ENCODE measurements at places on chromosomes 2 and 18.

GRCh38 chr2:59413751-59414570 lies 1139.5 kb downstream of the BCL11A start:
- no peak for DNase-seq

DNA sequence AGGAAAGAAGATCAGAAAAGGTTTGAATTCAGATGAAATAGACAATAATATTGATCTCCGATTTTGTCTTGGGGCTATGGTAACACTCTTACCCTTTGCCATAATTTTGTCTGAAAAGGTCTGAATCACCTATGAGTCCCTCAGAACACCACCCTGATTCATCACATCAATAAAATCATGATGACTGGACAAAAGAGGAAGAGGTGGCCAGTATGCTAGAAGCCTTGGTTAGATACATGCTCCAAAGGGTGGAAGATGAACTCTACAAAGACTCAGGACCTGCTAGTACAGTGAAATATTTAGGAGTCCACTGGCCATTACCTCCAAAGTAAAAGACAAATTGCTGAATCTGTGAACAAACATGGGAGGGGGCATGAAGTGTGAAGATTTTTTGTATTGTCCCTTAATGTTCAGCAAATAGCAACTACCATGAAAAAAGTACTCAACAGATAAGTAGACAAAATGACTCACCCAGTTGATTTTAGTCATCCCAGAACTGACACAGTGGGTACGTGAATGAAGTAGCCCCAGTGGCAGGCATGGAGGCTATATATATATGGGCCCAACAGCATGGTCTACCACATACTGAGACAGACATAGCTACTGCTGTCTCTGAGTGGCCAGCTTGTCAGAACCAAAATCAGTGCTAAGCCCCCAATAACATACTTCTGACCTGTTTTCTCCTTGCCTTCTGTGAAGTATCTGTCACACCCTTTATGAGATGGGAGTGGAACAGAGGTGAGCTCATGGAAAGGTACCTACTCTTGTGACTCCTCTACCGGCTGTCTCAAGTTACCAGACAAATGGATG lies 36.5 kb upstream of the GLS start:
- DNase-seq, result no peak

DNA sequence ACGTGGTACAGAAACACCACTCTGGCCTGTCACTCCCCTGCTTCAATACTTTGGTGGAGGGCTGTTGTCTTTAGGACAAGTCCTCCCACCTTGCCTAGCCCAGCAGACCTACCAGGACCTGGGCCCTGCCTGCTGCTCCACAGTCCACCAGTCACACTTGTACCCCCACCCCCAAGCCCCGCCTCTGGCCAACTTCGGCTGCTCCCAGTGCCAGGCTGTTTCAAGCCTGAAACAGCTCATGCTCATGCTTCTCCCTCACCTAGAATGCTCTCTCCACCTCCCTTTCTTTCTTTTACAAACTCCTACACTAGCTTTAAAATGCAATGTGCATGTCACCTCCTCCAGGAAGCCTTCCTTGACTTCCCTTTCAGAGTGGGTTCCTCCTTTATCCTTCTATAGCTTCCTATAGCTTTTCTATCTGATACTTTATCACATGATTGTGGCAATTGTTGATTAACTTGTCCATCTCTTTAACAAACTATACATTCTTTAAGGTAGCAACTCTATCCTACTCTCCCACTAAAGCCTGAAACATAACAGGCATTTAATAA lies 4.8 kb upstream of the OXER1 start:
- no peak for DNase-seq

DNA sequence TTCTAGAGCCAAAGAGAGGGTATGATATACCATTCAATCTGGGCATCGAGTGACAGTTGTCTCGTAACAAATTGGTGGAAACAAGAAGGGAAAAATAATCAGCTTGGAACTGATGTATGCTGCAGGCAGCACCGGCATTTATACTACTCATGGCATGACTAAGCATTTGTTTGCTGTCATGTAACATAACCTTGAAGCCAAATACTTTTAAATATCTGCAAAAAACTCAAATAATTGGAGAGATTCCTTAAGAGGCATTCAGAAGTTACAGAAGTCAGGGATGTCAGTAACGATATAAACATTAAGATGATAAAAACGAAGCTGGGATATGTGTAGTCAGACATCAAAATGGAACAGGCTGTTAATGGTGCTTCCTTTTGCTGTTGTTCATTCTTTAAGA lies 157.3 kb upstream of the MMADHC start:
- DNase-seq, result no peak

DNA sequence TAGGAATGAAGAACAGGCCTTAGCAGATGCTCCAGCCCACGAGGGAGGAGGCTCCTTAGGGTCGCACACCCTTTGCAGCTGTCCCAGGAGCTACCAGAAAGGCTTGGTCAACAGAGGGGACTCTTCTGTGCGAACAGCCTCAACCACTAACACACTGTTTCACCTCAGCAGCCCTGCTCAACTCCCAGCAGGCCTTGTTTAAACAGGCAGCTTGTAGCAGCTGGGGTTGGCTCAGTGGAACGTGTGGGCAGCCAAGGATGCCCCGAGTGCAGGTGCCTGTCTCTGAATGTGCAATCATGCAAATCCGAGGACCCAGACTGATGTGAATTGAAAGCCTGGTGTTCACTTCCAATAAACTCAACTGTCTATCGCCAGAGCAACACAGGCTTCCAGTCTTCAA lies 88.7 kb upstream of the CXCR4 start:
- DNase-seq, result no peak

DNA sequence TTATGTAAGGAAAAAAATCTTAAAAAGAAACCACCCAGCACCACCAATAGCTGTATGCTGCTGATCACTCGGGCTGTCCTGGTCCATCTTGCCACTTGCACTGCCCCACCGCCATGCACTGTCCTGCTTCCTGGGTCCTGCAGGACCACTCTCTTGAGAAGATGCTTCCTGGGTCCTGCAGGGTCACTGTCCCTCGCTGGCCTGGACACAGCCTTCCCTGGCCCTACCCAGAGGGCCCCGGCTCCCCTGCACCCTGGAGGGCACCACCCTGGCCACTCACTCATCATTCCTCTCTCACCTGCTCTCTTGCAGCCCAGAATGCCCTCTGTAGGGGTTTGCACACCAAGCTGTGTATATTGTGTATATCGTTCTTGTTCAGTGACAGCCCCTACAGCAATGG lies 2.4 kb upstream of the OTOS start:
- DNase-seq, result no peak

DNA sequence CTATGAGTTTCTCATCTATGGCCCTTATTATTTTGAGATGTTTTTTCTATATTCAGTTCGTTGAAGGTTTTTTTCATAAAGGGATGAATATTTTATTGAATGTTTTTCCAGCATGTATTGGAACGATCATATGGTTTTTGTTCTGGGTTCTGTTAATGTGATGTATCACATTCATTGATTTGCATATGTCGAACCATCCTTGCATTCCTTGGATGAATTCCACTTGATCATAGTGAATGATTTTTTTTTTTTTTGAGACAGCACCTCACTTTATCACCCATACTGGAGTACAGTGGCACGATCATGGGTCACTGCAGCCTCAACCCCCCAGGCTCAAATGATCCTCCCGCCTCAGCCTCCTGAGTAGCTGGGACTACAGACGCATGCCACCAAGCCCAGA lies 5.5 kb upstream of the NEMP2 start:
- no peak for DNase-seq

DNA sequence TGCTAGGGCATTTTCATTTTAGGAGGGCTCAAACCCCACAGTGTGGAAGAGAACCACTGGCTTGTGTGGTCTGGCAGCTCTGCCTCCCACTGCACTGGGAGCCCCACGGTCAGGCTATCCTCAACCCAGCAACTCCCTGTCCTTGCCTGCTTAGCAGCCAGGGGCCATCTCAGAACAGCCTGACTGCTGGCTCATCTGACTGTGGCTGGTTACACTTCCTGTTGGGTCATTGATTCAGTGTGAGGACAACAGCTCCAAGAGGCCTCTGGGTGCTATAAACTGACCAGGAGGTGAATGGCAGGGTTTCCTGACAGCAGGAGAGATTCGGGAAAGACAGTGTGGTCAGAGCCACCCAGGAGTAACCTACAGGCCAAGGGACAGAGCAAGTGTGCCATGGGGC lies 40.1 kb downstream of the AMER3 start:
- no peak for DNase-seq

- DNase-seq, result no peak
Observed at GRCh38 chr18:37107748-37108522, 279.0 kb downstream of the KIAA1328 start.

DNA sequence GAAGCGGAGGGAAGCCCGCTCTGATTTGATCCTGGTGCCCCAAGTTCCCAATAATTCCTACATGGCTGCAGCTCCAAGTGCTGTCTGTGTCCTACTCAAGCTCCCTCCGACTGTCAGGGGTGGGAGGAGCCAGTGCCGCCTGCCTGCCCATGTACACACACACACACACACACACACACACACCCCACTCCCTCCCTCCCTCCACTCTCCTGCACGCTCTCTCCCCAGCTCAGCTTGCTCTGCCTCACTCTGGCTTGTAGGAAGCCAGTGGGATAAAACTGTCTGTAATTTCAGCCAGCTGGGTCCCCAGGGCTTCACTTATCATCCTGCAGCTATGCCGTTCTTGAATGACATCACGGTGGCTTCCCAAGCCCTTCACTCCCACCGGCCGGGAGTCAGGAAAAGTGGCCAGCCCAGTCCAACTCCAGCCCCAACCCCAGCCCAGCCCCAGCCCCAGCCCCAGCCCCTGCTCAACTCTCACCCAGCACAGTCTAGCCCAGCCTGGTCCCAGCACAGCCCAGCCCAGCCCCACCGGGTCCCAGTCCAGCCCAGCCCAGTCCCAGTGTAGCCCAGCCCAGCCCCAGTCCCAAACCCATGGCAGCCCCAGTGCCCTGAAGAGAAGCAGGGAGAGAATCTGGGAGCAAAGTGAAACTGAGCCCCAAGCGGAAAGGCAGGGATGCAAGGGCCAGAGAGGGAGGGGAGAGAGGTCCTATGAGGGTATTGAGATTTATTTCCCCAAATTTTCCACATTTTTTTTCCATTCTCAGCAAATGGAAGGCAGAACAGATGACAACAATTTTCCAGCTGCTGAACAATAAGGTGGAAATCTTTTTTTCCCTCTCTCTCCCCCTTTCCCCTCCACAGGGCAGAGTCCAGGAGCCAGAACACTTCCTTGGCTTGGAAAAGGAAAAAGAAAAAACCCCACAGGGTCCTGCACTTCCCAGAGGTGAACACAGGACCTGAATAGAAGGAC lies 144.0 kb downstream of the TNS1 start:
- DNase-seq, result peak; percentile 96

DNA sequence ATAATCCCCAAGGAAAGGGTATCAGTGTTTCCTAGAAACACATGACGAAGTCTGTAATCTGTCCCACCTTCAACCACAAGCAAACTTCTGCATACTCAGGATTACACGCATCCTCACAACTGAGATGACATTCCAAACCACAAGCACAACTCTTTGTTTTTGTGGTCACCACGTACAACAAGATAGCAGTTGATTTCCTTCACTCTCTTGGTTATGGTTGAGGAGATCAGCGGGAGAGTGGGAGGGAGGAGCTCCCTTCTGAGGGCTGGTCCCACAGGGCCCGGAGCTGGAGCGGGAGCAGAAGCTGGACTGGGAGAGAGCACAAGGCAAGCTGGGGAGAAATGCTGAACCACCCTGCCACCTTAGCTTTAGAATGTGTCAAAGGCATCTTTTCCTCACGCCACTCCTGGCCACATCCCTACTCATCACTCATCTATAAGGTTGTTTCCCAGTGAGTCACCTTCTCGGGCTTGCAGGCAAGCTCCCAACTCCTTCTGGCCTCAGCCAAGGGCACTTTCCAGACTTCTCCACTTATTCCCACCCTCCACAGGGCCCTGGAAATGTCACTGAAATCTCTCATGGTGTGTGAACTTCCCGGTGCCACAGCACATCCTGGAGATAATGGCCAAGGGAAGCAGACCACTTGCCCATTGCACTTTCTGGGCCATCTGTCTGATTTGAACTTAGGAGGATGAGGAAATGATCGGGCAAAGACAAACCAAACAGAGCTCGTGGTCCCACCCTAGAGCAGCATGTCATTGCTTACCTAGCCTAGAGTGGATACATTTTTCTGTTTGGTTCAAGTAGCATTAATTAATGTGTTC lies 98.9 kb upstream of the LGALSL start:
- no peak for DNase-seq

- peak; percentile 94 for DNase-seq
Observed at GRCh38 chr2:174835797-174836255, 71.6 kb upstream of the CHRNA1 start.

DNA sequence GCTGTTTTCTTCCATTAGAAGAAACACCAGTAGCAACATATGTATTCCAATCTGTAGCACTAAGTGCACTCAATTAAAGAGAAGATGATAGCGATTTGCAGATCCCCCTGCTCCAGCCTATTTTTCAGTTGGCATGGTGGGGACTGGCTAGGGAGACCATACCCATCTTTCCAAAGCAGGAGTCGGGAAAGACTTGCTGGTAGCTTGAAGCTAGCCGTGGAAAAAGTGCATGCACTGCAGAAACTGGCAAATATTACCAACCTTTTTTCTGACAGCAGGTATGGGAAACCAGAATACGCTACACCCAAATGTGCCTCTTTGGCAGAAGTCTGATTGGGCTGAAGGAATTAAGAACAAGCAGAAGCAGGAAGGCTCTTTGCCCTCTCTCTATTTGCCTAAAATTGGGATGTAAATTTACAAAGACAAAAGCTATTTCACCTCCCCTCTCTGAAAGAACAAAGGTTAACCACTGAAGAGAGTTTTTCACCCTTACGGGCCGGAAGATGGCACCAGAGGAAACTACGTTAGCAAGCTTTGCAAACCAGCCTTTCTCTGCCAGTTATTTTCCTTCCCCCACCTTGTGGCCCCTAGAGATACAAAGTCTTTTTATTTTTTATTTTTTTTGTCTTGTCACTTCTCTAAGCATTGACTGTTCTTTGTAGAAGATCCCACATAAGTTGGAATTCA lies 273.1 kb downstream of the DLGAP1 start:
- no peak for DNase-seq

GRCh38 chr18:48409591-48410094 lies 460 bp upstream of the ZBTB7C start:
- DNase-seq, result no peak

GRCh38 chr18:61991201-61991600 lies 98.4 kb upstream of the RNF152 start:
- DNase-seq, result no peak

DNA sequence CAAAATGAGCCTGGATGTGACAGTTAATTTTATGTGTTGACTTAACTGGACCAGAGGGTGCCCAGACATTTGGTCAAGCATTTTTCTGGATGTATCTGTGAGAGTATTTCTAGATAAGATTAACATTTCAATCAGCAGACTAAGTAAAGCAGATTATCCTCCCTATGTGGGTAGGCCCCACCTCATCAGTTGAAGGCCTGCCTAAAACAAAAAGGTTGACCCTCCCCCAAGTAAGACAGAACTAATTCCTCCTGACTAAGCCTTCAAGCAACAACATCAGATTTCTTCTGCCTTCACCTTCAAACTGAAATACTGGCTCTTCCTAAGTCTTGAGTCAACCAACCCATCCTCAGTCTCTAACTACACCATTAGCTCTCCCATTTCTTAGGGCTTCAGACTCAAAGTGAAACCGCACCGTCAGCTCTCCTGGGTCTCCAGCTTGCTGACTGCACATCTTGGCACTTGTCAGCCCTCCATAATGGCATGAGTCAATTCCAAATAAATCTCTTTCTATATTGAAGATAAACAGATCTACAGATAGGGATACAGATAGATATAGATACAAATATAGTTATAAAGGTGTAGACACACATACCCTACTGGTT lies 47.9 kb downstream of the MEMO1 start:
- DNase-seq, result no peak
